Activated naive CD8-positive, alpha-beta T cell treated with anti-CD3 and anti-CD28 coated beads for 36 hours (primary cell): ENCODE measurements at places on chromosomes 6 and 20. TPM values are rescaled to one million over a fixed set of nuclear protein-coding genes. Genes with fewer than 3 reads are reported as not detected.

GPSM3 gene
- 68.4 TPM for total RNA-seq

WFDC10B gene
- total RNA-seq: not detected

BACH2 gene
- 78.0 TPM for total RNA-seq

HMGCLL1 gene
- not detected for total RNA-seq

GNAS gene
- total RNA-seq: 779 TPM

RAE1 gene
- 60.0 TPM for total RNA-seq

TNXB gene
- 0.43 TPM for total RNA-seq

- no peak for DNase-seq
Measured at GRCh38 chr6:148999501-148999900, 252.7 kb downstream of the UST start.

- DNase-seq: no peak
Measured at GRCh38 chr6:113960795-113961194, 10.2 kb downstream of the HDAC2 start.

GRCh38 chr6:163897030-163897429 lies 482.5 kb downstream of the QKI start:
- DNase-seq: no peak

- DNase-seq: no peak
Measured at GRCh38 chr6:33634946-33635345, 13.8 kb downstream of the ITPR3 start.

- DNase-seq: no peak
Measured at GRCh38 chr6:90462102-90462501, 124.8 kb downstream of the MAP3K7 start.

DNA sequence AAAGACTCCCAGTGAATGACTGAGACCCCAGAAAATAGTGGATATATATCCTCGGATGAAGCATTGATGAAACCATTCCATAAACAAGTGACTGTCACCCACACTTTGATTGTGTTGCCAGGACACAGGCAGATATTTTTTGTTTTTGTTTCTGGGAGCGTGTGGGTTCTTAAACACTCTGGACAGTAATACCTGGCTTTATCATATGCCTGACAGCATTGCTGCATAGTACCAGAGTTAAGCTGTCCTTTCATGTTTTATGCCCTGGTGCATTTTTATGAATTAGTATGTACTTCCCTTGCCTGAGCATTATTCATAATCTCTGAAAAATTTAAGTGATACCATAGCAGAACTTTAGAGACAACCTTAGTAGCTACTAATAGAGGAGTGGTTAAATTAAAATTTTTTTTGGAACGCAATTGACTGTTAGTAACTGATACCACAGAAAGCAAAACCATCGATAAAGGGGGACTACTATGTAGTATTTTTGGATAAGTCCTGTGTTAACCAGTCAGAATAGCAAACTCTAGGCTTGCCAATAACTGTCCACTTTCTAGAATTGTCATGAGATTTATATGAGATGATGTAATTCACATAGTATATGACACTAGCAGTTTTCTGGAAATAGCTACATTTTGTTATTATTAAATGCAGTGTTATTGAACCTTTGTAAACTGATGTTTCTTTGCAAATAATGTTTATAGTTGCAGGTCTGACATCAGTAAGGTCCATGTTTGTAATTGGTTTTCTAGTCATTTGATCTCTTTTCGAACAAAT lies 30.4 kb downstream of the SENP6 start:
- DNase-seq: no peak

DNA sequence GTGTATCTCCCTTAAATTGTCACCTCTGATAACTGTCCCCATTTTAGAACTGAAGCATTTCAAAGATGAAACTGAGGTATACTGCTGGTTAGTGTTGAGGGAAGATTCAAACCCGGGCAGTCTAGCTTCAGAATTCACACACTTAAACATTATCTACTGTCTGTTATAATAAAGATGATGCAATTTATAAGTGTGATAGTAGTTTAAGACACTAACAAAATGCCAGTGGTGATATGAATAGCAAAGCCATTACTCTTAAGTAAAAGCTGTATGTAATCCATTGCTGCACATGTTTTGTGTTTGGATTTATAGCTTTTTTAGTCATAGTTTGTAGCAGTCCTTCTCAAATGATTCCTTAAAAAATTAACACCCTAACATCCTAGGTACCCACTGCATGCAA lies 19.8 kb downstream of the USP45 start:
- no peak for DNase-seq

DNA sequence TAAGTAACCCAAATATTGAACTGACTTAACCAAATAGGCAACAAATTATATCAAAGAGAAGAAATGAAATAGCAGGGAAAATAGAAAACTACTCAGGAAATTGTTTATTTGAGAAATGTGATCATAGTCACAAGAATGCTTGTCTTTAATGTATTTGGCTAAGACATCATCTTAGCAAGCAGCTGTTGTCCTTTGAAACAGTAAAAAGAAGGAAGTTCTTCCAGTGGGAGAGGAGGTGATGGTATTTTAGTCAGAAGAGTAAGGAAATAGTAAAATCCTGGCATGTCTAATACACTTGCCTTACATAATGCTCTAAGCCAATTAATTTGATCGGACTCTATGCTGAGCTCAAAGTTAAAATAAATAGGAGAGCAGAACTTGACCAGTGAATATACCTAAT lies 126.5 kb downstream of the EPM2A start:
- DNase-seq: no peak

DNA sequence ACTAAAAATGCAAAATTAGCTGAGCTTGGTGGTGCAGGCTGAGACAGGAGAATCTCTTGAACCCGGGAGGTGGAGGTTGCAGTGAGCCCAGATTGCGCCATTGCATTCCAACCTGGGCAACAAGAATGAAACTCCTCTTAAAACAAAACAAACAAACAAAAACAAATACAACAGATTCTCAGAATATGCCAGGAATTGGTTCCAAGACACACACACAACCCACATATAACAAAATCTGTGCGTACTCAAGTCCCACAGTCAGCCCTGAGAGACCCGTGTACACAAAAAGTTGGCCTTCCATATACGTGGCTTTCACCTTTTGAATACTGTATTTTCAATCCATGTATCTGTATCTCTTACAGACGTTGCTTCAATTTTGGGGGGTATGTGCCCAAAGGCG lies 98.9 kb upstream of the MARCKS start:
- DNase-seq: no peak

- no peak for DNase-seq
Measured at GRCh38 chr6:114084327-114084890, 113.5 kb upstream of the HDAC2 start.

GRCh38 chr6:63245420-63245819 lies 34.2 kb downstream of the FKBP1C start:
- DNase-seq: no peak

GRCh38 chr6:126015863-126016262 lies 29.5 kb downstream of the TRMT11 start:
- no peak for DNase-seq

- no peak for DNase-seq
Measured at GRCh38 chr20:33725607-33726264, 5.6 kb upstream of the PXMP4 start.

GRCh38 chr6:142946924-142947713 lies 2.1 kb upstream of the HIVEP2 start:
- DNase-seq: peak; percentile 87

- no peak for DNase-seq
Measured at GRCh38 chr6:147700436-147701209, 192.1 kb downstream of the SAMD5 start.

GRCh38 chr20:13678944-13679343 lies 40.2 kb upstream of the TASP1 start:
- DNase-seq: no peak

GRCh38 chr6:87074101-87074621 lies 20.7 kb downstream of the CGA start:
- no peak for DNase-seq

- DNase-seq: no peak
Measured at GRCh38 chr20:14649662-14650061, 312.2 kb upstream of the FLRT3 start.
